Hematopoietic multipotent progenitor cell treated with erythropoietin and hydrocortisone succinate and interleukin-3 and kit ligand, for 15 days (in vitro differentiated cells): ENCODE measurements at places on chromosomes 11 and 22.

GRCh38 chr11:120281143-120281795 is 41.3 kb downstream of the POU2F3 start:
- no peak for DNase-seq

GRCh38 chr22:45968003-45968650 is 8.8 kb downstream of the WNT7B start:
- no peak for DNase-seq

DNA sequence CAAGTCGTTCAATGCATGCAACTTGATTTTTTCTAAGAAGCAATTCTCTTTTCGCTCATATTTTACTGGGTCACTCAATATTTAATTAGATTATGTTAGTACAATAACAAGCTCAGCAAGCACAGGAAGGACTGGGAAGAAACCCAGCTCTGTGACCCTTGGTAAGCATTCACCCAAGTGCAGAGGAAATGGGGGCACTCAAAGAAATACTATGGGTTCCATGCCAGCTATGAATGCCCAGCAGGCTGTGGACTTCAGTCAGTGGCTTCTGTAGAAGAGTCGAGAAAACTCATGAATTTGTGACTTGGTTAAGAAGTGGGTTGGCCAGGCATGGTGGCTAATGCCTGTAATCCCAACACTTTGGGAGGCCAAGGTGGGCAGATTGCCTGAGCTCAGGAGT is 123.6 kb downstream of the GALNT18 start:
- no peak for DNase-seq

GRCh38 chr11:68709062-68709461 is 24.7 kb downstream of the GAL start:
- no peak for DNase-seq

GRCh38 chr11:76671237-76671592 is 668 bp upstream of the LRRC32 start:
- no peak for DNase-seq

GRCh38 chr11:68707527-68707926 is 23.2 kb downstream of the GAL start:
- no peak for DNase-seq

- DNase-seq = no peak
Measured at GRCh38 chr22:41535244-41535643, 9.0 kb downstream of the POLR3H start.
